ENCODE measurements at places on chromosomes 16 and 17.

GRCh38 chr17:62968445-62968923 lies 2.4 kb downstream of the TANC2 start:
- DNase-seq, result peak; percentile 92

GRCh38 chr16:56478281-56479049 lies 27.1 kb downstream of the OGFOD1 start:
- no peak for DNase-seq

DNA sequence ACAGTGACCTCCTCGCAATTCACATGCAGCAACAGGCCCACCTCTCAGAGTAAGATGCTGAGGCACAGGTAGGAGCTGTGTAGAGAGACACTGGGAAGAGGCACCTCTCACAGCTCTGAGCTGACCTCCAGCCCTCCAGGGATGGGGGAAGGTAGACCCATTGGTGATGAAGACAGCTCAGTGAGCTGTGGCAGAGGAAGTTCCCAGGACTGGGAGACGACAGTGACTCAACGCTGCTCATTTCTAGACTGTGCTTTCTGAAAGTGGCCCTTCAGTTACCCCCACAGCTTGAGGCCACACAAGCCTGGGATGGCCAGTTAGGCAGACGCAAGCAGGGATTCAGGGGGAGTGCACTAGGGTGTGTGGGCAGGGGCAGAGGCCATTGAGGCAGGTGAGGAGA lies 2073.2 kb downstream of the TP53TG3F start:
- DNase-seq, result no peak

GRCh38 chr16:9827062-9827752 lies 355.0 kb downstream of the GRIN2A start:
- DNase-seq, result no peak

DNA sequence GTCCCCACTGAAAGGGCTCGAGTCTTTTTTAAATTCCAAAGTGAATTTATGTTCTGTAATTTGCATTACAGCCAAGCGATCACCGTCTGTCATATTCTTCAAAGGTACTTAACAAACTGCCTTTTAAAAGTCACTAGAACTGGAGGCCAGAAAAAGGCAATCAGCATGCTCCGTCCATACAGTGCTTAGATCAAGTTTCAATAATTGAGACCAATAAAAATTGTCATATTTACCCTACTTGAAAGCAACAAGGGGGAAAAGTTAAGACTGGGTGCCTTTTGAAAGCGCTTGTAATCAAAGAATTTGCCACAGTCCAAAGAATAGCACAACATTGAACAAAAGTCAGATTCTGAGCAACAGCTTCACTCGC lies 9.0 kb upstream of the ZFHX3 start:
- DNase-seq, result no peak

- DNase-seq, result no peak
These were observed 18.2 kb downstream of the COTL1 start for GRCh38 chr16:84599521-84600202.

- no peak for DNase-seq
These were observed 690.5 kb downstream of the KCNJ2 start for GRCh38 chr17:70859829-70860228.

DNA sequence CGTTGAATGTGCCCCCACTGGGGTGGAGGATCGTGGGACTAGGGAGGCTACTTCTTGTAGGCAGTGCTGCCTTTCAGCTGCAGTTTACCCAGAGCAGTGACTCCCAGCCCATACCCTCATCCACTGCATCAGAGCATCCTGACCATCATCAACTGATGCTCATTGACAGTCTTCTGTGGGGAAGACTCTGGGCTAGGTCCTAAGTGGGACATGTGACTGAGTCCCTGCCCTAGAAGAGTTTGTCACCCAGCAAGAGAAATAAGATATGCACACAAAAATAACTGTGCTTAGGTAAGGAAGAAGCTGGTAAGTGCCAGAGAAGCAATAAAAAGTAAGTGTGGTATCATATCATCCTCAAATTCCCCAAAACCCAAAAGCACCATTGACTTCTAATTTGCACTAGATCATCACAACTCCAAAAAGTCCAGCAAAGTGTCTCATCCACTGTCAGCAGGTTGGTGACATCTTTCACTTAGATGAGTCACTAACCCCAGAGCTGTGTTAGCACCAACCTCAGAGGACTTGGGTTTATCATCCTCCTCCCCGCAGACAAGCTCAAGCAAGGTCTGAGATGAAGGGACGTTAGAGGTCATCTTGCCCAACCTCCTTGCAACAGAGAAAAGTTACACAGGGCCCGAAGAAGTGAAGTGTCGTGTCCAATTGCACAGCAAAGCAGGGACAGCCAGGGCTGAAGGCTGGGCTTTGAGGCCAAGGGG lies 99.0 kb downstream of the CCDC182 start:
- no peak for DNase-seq

GRCh38 chr17:75006653-75007052 lies 5.8 kb upstream of the MRPL58 start:
- no peak for DNase-seq

GRCh38 chr16:21277045-21277926 lies 804 bp downstream of the CRYM start:
- DNase-seq, result no peak

GRCh38 chr16:56246051-56246817 lies 54.9 kb downstream of the GNAO1 start:
- no peak for DNase-seq

GRCh38 chr16:83117810-83118209 lies 491.0 kb downstream of the CDH13 start:
- DNase-seq, result no peak

- DNase-seq, result no peak
These were observed 11.8 kb downstream of the MAP2K3 start for GRCh38 chr17:21296097-21297025.

DNA sequence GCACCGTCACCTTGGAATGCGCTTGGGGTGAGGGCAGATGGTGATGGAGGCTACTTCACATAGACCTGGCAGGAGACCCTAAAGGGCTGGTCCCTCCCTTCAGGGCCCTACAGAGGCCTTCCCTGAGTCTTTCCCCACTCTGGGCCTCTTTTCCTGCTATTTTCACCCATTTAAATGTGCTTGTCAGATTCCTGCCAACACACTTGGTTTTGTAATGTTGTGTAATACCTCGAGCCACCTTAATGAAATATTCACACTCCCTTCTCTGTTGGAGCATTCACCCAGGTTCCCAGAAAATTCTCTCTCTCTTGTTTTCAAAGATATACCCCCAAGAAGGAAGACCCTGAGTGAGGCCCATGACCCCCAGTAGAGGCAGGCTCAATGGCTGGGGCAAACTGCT lies 456.6 kb upstream of the DYNLRB2 start:
- DNase-seq, result no peak

- no peak for DNase-seq
These were observed 4.0 kb downstream of the RNASEK start for GRCh38 chr17:7016418-7016817.

- DNase-seq, result no peak
These were observed 172.5 kb downstream of the GRIN2A start for GRCh38 chr16:10009684-10010083.

GRCh38 chr16:81143921-81144471 lies 47.8 kb upstream of the GCSH start:
- no peak for DNase-seq

GRCh38 chr16:9125658-9126505 lies 34.4 kb downstream of the HAPSTR1 start:
- no peak for DNase-seq

GRCh38 chr17:42347198-42347597 lies 41.0 kb downstream of the STAT3 start:
- no peak for DNase-seq

GRCh38 chr16:85690469-85691064 lies 1.8 kb upstream of the GINS2 start:
- no peak for DNase-seq

DNA sequence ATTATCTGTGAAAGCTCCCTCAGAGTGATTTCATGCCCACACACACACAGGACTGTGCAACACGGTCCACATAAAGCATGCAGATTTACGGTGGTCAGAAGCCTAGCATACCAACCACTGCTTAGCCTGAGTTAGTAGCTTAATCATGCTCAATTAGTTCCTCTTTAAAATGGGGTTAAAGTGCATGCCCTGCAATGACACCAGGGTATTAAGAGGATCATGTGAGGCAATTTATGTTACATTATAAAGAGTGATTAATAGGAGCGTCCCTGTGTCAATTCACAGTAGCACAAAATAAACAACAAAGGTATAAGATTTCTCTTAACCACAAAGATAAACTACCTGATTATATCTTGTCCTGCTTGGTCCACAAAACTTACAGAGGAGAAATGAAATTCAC lies 39.8 kb downstream of the C17orf67 start:
- no peak for DNase-seq

DNA sequence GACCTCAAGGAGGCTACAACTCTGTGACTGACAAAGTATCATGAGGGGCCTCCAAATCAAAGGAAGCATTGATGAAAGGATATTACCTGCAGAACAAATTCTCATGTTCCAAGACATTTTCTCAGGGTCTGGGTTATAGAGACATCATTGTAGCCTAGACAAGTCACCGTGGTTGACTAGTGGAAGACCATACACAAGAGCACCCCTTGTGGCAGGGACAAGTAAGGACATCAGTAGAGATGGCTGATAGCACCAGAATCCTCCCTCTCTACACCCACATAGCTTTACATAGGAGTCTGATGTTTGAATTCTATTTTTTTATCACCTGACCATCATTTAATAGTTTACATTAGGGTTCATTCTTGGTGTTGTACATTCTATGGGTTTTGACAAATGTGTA lies 32.5 kb upstream of the CDH8 start:
- DNase-seq, result no peak

GRCh38 chr17:18314059-18314730 lies 599 bp downstream of the TOP3A start:
- DNase-seq, result no peak

- no peak for DNase-seq
These were observed 271.5 kb upstream of the C16orf82 start for GRCh38 chr16:26795184-26795583.

- no peak for DNase-seq
These were observed 116.6 kb downstream of the METRNL start for GRCh38 chr17:83196024-83196365.

DNA sequence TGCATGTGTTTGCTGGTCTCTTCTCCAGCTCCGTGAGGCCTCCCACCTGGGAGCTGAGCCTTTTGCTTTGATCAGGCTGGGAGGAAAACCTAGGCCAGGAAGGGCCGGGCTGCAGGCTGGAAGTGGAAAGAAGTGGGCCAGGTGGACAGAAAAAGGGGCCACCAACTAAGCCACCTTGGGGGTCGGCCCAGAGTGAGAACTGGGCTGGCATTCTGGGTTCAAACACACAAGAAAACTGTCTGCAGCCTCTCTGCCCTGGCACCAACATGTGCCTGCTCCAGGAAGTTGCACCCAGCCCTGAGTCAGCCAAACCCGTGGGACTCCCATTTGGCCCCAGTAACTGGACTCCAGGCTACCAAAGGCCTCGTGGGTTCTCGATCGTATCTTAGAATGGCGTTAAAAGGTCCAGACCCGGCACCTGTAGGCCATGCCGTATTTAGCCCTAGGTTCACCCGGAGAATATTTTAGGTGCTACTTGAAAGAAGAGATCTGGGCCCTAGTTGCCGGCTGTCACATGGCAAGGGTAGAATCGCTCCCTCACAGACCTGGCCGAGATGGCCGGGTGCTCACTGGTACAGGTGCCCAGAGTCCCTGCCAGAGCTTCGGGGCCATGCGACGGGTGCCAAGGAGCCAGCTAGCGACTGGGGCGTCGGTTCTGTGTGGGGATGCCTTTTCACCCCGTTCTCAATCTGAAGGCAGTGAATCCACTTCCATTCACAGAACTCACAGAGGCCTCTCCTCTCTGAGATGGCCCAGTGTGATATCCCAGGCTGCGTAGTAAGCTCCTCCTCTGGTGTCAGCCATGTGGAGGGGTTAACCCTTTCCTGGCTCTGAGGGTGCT lies 236.6 kb downstream of the MRTFB start:
- DNase-seq, result no peak

- DNase-seq, result no peak
These were observed 845 bp upstream of the NAT9 start for GRCh38 chr17:74776990-74777389.

DNA sequence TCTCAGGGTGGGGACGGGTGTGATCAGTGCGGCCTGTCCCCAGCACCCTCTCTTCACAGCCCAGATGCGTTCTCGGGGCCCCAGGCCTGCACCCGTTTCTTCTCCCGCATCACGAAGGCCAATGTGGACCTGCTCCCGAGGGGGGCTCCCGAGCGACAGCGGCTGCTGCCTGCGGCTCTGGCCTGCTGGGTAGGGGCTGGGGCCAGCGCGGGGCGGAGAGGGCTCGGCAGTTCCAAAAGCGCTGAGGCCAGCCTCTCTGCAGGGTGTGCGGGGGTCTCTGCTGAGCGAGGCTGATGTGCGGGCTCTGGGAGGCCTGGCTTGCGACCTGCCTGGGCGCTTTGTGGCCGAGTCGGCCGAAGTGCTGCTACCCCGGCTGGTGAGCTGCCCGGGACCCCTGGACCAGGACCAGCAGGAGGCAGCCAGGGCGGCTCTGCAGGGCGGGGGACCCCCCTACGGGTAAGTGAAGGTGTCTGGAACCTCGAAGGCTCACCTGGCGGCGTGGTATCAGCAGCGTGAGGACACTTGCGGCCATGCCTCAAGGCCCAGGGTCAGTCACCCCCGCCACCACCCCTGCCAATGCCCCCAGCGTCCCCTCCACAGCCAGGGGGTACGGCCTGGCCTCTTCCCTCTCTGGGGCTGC lies 4.4 kb downstream of the MSLN start:
- no peak for DNase-seq

GRCh38 chr17:58995247-58995940 lies 111.3 kb downstream of the TRIM37 start:
- no peak for DNase-seq

GRCh38 chr17:79779661-79780365 lies 1.9 kb downstream of the CBX2 start:
- no peak for DNase-seq

- DNase-seq, result no peak
These were observed 31.4 kb upstream of the CNEP1R1 start for GRCh38 chr16:49993579-49993978.

DNA sequence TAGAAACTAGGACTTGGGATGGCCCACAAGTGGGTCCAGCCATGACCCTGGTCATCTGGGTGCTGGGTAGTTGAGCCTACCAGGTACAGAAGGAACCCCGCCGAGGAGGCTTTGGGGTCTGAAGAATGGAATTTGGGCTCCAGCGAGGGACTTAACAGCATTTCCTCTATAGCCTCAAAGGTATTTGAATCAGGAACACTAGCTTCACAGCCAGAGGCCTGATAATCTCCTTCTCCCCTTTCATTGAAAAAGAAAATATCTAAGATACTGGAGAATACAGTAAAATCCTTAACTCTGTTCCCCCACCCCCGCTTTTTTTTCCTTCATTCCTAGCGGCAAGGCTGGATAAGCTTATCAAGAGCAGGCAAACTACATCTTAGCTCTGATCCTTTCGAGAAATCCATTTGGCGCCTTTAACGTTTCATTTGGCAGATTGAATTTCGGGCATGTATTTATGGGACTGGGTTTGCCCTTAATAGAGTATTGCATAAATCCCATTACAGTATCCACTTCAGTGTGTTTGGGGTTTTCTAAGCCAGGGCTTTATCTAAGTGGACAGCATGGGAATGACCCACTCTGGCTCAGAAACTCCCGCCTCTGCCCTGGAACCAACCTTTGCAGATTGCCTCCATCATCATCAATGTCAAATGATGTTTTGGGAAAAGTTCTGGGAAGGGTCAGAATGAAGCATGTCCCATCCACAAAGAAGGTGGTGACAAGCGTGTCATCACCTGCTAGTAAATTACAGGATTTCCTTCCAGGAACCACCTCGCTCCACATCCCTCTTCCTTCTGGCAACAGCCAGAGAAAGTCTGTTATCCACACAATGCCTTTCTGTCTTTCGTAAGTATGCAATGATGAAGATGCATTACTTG lies 36.9 kb downstream of the XYLT1 start:
- DNase-seq, result no peak

- no peak for DNase-seq
These were observed 16.6 kb upstream of the PMFBP1 start for GRCh38 chr16:72188541-72188940.
